ENCODE measurements at places on chromosomes 16 and 17. TPM values are rescaled to one million over a fixed set of nuclear protein-coding genes. Genes with fewer than 3 reads are reported as not detected.

The TUBB3 gene
- 1.8 TPM for polyA plus RNA-seq

The EEF2K gene
- 6.1 TPM for polyA plus RNA-seq

The SECTM1 gene
- 3.3 TPM for polyA plus RNA-seq

The RSAD1 gene
- 42.5 TPM for polyA plus RNA-seq

The PARD6A gene
- polyA plus RNA-seq: 11.6 TPM

- H3K4me3 ChIP-seq: no peak overlapping the region
- no peaks in the 10 kb centered on the region for H3K36me3 ChIP-seq
- DNase-seq: peak; percentile 41
- no peaks in the 10 kb centered on the region for H3K4me1 ChIP-seq
Measured at GRCh38 chr17:4492721-4493561, 5.7 kb upstream of the SPNS2 start.

DNA sequence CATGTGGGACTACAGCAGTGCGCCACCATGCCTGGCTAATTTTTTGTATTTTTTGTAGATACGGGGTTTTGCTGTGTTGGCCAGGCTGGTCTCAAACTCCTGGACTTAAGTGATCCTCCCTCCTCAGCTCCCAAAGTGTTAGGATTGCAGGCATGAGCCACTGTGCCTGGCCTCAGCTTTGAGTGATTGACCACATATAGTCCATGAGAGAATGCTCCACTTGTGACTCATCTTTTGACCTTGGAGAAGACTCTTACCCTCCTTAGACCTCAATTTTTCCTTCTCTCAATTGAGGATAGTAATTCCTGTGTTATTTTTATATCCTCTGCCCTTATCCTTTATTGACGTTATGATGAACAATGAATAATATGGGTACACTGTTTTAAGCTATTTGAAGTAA lies 30.9 kb upstream of the DUSP14 start:
- H3K4me3 ChIP-seq: no peak overlapping the region
- H3K27me3 ChIP-seq: no peaks in the 10 kb centered on the region
- no peaks in the 10 kb centered on the region for H3K4me1 ChIP-seq
- H3K27ac ChIP-seq: no peak overlapping the region
- H3K36me3 ChIP-seq: no peaks in the 10 kb centered on the region
- DNase-seq: no peak

DNA sequence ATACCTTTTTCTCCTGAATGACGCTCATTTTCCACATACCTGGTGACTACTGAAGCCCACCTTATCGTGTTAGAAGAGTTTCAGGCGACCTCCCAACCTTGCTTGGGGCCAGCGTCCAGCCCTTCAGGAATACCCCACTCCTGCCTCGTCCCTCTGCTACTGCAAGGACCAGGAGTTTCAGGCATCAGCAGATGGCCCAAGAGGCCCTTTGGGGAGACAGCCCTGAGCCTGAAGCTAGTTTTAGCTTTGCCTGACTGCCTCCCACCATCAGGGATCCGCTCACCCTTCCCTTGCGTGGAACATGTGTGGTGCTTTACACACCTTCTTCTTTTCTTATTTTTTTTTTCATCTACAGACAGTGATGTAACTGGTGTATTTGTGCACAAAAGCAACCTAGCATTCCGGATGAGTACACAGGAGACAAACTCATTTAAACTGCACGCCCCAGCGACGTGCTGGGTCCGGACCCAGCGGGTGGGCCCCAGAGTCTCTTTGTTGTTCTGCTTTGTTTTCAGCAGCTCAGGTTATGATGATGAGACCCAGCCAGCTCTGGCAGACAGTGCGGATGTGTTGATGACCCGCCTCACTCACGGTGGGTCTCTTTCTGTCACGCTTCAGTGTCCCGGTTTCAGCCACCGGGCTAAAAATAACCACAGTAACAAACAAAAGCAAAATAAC lies 242.4 kb downstream of the C16orf95 start:
- no peaks in the 10 kb centered on the region for H3K4me1 ChIP-seq
- no peak for DNase-seq
- H3K36me3 ChIP-seq: no peaks in the 10 kb centered on the region
- H3K4me3 ChIP-seq: no peak overlapping the region
- no peaks in the 10 kb centered on the region for H3K27me3 ChIP-seq

DNA sequence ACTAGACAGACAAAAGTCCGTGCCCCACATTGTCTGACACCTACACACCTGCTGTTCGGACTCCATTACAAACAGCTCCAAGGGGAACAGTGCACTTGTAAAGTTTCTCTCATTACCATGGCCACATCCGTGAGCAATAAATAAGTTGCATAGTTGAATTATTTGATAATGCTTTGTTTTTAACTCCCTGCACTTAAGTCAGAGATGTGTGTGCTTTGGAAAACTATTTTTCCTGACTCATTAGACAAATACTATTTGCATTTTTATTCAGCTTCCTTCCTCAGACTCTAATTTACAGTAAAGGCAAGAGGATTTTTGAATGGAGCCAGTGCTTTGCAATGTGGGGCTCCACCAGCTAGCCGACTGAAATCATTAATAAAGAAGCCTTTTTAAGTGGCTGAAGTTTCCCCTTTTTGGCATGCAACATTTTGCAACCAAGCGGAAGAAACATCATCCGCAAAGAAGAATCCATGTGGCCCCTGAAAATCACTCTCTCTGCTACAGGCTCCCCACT lies 6.5 kb upstream of the CCL2 start:
- no peak overlapping the region for H3K4me3 ChIP-seq
- DNase-seq: no peak
- H3K36me3 ChIP-seq: no peaks in the 10 kb centered on the region
- H3K4me1 ChIP-seq: no peaks in the 10 kb centered on the region
- no peak overlapping the region for H3K27ac ChIP-seq
- no peaks in the 10 kb centered on the region for H3K27me3 ChIP-seq

DNA sequence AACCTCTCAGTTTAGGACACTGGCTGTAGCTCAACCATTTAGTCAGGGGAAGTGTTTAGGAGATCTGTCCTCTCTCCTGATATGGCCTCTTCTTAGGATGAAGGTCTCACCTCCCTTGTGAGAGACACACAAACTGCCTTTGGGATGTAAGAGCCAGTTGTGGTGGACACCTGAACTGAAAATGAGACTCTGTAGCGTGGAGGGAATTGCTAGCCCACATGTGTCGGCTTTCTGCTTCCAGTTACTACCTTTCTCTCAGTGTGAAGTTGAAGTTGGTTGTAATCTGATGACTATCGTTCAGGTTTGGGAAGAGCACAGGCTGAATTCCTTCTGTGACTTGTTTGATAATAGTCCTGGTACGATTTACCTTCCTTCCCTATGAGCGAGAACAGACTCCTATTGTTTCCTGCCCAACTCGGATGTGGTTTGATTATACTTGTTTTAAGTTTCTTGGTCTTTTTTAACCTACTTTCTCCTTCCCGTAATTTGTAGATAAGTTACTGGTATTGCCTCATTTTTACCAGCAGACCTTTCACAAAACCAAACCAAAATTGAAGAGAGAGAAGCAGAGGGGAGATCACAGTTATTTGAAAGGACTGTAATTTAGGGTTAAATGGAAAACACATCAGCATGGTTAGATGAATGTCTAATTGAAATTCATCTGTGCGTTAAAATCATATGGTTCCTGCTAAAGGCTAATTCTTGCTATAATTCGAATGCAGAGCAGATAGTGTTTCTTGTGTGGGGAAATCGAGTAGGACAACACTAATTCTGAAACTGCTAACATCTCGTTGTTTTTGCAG lies 43.2 kb downstream of the CLEC16A start:
- H3K27ac ChIP-seq: no peak overlapping the region
- H3K27me3 ChIP-seq: no peaks in the 10 kb centered on the region
- no peak for DNase-seq

DNA sequence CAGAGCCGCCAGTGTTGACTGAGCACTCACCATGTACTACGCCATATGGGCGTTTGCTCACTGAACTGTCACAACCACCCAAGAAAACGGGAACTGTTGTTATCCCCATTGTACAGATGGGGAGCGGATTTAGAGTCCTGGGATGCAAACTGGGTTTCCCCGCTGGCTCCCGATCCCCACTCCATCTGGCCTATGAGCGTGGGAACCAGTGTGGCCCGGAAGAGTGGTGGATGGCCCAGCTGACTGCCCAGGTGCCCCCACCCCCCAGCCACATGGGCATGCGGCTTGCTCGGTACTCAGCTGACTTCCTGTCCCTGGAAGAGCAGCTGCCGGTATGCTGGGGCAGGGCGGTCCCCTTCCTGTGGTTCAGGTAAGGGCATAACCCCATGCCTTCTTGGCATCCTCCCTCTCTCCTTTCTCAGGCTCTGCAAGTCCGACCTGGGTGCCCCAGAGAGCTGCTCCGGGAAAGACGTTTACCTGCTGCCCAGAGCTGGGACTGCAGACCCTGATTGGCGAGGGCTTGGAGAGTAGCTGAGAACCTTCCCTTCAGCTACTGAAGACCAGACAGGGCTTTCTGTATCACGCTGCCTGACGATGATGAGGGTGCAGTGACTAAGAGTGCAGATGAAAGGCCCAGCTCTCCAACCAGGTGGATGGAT lies 16.2 kb downstream of the SOCS3 start:
- no peak overlapping the region for H3K4me3 ChIP-seq
- peak overlapping the region; percentile 80 for H3K27ac ChIP-seq
- no peak for DNase-seq
- H3K4me1 ChIP-seq: peaks cover 9% of the 10 kb centered on the region

DNA sequence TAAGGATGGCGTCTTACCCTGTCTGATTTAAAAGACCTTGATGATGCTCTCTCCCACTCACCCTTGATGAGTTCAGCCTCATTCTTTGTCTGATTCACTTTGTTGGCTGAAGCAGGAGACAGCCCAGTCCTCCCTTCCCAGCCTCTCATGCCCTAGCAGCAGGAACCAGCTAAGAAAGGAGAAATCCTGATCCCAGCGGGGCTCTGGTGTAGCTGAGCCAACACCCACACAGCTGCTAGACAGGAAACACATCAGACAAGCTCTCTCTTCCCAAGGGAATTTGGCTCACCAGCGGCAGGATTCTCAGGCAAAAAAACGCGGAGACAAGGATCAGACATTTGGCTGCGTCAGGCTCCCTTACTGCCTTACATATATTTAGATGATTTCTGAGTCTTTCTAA lies 211.5 kb downstream of the CDH11 start:
- peak; percentile 21 for DNase-seq
- H3K4me3 ChIP-seq: no peak overlapping the region
- H3K27ac ChIP-seq: no peak overlapping the region

DNA sequence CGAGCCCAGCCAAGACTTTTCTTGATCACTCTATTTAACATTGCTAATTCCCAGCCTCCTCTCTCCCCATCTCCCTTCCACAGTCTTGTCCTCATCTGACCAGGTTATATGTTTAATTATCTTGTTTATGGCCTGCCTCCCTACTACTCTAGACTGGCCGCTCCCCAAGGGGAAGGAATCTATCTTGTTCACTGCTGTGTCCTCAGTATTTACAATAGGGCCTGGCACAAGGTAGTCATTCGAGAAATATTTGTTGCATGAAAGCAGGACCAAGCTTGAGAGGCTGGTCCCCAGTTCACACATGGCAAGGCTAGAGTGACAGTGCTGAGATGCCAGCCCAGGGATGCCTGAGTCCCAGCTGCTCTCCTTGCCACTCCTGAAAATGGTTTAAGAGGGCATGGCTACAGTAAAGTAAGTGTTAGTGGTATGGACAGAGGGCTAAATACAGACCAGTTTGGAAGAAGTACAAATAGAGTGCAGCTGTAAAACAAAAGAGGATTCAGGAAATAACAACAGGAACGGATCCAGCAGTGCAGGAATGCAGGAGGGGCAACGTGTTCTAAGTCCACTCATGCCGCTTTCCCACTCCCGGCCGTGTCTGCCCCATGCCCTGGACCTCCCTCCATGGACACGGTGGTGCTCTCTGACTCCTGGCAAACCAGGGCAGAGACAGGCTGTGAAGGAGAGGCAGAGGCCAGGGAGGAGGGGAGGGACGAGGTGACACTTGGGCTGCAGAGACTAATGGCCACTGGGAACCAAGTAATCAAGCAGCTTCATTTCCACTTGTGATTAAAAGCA lies 65.6 kb downstream of the TOM1L2 start:
- H3K36me3 ChIP-seq: no peaks in the 10 kb centered on the region
- DNase-seq: no peak
- no peak overlapping the region for H3K27ac ChIP-seq
- H3K27me3 ChIP-seq: no peaks in the 10 kb centered on the region
- no peak overlapping the region for H3K4me3 ChIP-seq

GRCh38 chr17:68176718-68177117 lies 71.1 kb upstream of the AMZ2 start:
- no peaks in the 10 kb centered on the region for H3K27me3 ChIP-seq
- no peaks in the 10 kb centered on the region for H3K4me1 ChIP-seq
- no peak overlapping the region for H3K4me3 ChIP-seq
- H3K36me3 ChIP-seq: no peaks in the 10 kb centered on the region
- DNase-seq: no peak
- no peak overlapping the region for H3K27ac ChIP-seq

DNA sequence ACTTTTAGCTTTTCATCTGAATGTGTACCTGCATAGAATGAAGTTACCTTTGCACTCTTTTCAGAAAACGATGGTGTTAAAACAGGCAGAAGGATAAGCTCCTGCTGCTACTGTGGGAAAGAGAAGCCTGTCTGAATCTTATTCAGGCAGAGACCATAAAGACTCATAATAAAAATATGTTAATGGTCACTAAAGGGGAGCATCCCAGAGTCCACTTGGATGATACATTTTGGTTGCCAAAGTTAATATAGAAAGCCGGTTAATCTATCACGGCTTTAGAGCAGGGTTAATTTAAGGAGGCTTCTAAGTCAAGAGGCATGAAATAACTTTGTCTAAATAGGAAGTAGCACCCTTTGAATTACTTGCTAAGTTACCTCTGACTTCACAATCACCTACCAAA lies 2.9 kb downstream of the MARCHF10 start:
- H3K27me3 ChIP-seq: no peaks in the 10 kb centered on the region
- H3K27ac ChIP-seq: no peak overlapping the region
- no peak for DNase-seq
- H3K4me1 ChIP-seq: no peaks in the 10 kb centered on the region
- no peaks in the 10 kb centered on the region for H3K36me3 ChIP-seq

DNA sequence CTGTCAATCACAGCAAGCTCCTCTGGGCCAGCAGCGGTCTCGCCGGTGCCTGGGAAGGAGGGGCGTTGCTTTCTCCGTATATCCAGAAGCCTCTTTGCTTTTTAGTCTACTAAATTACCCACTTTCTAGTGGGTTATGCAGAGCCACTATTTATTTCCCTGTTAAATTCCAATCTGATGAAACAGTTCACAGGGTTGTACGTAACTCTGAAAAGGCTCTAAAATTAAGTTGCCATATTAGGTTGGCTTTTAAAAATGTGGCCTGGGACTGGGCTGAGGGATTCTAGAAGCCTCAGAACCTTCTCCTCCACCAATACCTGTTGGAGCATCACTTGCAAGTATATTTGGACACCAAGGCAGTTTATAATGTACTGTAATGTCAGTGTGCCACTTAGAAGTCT lies 27.2 kb downstream of the MARCHF10 start:
- no peaks in the 10 kb centered on the region for H3K4me1 ChIP-seq
- H3K36me3 ChIP-seq: no peaks in the 10 kb centered on the region
- H3K27me3 ChIP-seq: no peaks in the 10 kb centered on the region
- H3K27ac ChIP-seq: no peak overlapping the region

GRCh38 chr17:80002690-80003490 lies 32.8 kb downstream of the TBC1D16 start:
- H3K4me1 ChIP-seq: no peaks in the 10 kb centered on the region
- no peaks in the 10 kb centered on the region for H3K27me3 ChIP-seq
- H3K27ac ChIP-seq: no peak overlapping the region
- H3K4me3 ChIP-seq: no peak overlapping the region
